ENCODE measurements at places on chromosomes 3 and 15. TPM values are rescaled to one million over a fixed set of nuclear protein-coding genes. Genes with fewer than 3 reads are reported as not detected.

The SERP1 gene
- total RNA-seq: 98.0 TPM

The TSC22D2 gene
- 16.8 TPM for total RNA-seq

The TGM4 gene
- total RNA-seq: 0.06 TPM

The SLC6A20 gene
- 110 TPM for total RNA-seq

The SLC24A5 gene
- 2.3 TPM for total RNA-seq

GRCh38 chr3:184663756-184664155, 48.1 kb downstream of the MAGEF1 start:
- DNase-seq: no peak

DNA sequence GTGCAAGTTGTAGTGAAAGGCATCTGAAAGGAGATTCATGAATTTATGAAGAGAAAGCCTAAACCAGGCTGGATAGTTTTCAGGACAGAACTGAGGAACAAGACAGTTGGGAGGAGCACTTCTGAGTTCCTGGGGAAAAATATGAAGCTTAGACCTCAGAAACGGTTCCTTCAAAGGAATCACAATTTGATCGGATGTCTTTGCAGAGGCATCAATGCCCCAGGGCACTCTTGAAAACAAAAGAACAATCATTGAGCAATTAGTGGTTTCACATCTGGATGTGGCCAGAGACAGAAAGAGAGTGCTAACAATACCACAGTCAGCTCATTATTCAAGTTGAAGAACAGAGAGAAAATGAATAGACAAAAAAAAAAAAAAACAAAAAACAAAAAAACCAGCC, 86.2 kb downstream of the KLF13 start:
- DNase-seq: no peak

DNA sequence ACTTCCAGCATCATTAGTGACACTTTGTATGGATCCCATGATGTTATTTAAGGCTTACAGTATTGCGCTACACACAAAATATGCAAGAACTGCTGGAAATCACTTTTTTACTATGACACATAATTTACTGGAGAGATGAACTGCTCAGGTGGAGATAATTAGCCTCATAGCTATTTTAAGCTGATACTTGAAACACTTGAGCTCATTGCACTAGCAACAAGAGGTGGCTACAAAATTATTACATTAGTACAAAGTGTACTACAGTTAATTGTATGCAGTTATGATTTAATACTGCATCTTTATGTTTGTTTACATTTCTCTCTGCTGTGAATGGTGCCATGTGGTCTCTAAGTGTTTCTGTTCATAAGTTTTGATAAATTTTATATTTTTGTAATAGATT, 6.5 kb upstream of the LZTFL1 start:
- DNase-seq: no peak

GRCh38 chr3:127170814-127171213, 22.1 kb upstream of the PRR23E start:
- DNase-seq: no peak

GRCh38 chr3:194249323-194250097, 101.6 kb downstream of the CPN2 start:
- no peak for DNase-seq

DNA sequence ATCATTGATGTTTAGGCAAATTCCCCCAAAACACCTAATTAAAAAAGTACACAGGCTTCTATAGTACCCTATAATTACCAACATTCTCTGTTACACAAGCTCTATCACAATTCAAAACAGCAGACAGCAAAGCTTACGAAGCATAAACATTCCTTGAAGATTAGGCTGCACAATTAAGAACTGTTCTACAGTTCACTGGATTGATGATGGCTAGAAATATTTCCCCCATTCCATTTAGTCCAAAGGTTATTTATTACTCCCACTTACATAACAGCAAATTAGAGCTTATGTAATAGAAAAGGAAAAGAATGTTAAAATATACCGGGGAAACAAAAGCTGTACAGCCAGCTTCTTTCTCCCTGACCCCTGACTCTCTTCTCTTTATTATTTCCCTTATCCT, 49.3 kb downstream of the UACA start:
- DNase-seq: no peak

GRCh38 chr3:135865085-135865484, 100.4 kb upstream of the PPP2R3A start:
- DNase-seq: no peak

DNA sequence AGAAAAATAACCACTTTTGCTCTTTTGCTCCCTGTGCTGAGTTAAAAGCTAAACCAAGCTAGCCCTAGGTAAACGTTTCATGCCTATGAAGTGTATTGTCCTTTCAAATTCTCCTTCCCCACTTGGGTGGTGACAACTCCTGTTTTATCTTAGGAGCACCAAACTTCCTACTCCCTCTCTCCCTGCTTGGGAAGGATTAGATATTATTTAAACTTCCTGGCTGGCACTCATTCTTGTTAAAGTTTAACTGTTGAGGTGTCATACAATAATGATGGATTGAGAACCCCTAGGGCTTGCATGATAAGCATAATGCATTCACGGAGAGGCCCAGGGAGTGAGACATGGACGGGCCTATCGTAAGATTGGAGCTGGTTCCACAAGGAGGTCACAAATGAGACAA, 29.5 kb downstream of the B4GALT4 start:
- no peak for DNase-seq

GRCh38 chr3:190848870-190849269, 13.6 kb downstream of the GMNC start:
- no peak for DNase-seq

DNA sequence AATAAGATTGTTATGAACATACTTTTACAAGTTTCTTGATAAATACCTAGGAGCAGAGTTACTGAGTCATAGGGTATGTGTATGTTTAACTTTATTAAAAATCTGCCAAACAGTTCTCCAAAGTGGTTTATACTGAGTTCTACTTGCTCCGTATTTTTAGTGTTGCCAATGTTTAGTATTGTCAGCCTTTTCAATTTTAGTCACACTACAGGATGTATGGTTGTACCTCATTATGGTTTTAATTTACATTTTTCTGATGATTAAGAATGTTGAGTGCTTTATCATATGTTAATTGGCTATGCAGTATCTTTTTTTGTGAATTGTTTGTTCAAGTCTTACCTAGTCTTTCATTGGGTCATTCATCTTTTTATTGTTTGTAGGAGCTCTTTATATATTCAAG, 4.3 kb downstream of the TMOD3 start:
- DNase-seq: no peak

DNA sequence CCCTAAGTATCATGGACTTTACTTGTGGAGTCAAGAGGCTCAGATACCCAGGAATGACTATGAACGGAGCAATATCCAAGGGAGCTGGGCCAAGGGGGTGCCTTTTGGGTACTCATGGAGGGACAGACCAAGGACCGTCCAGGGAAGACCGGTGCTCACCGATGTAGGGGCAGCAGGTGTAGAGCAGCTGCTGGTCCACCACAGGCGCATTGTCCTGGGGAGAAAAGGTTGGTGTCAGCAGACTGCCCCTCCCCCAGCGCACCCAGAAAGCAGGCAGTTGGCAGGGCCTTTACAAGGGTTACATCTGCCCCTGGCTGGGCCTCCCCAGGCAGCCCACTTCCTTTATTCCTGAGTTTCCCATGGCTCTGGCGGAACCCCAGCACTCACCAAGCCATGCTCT, 7.5 kb downstream of the CDAN1 start:
- no peak for DNase-seq

- no peak for DNase-seq
Measured at GRCh38 chr3:42822828-42823227, 13.6 kb downstream of the ACKR2 start.

DNA sequence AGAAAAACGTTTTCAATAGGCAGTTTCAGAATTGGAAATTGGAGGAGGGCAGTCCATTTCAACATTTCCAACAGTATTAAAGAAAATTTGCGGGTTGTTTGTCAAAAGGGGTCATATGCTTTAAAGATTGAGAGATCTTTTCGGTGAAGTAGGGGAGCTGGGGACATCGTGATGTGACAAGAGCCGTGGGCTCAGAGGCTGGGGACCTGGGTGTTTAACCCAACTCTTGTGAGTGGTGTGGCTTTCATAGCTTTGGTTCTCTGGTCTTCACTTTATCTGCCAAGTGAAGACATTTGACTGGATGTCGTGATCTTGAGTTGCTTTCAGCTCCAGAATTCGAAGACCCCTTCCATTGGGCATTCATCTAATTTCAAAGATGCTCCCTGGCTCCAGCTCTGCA, 133.2 kb downstream of the PGPEP1L start:
- DNase-seq: no peak

- no peak for DNase-seq
Measured at GRCh38 chr3:56321892-56322291, 146.4 kb downstream of the ERC2 start.

GRCh38 chr15:40449275-40449674, 8.5 kb downstream of the BAHD1 start:
- no peak for DNase-seq

DNA sequence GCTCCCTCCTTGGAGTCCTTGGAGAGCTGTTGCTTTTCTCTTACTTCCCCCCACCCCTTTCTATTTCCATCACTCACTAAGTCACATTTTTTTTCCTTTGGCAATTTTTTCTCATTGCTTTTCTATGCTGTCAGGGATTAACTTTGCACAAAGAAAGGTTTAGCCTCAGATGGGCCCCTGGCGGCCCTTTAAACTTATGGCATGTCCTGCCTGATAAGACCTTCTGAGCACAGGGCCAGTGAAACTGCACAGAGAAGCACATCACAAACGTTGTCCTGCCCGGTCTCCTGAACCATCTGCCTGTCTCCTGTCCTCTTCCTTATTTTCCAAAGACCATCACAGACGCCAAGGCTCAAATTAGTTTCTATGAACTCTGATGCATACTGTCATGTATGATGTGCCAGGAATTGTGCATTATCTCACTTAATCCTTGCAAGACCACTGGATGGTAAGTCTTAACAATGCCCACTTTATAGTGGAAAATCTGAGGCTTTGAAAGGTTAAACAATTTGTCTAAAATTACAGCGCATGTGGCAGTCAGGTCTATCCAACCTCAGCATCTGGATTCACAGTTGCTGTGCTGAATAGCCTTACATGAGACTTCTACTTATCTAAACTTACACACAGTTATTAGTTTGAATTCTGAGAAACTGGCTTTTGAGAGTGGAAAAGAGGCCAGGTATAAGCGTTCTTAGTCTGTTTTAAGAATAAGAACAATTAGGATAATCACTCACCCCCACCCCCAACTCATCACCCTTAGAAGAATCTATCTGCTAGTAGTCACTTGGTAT, 648.1 kb downstream of the NTRK3 start:
- DNase-seq: no peak

- DNase-seq: no peak
Measured at GRCh38 chr3:129654131-129654530, 47.7 kb upstream of the PLXND1 start.

GRCh38 chr3:189978753-189979152, 141.9 kb downstream of the P3H2 start:
- no peak for DNase-seq

GRCh38 chr3:151798466-151798865, 15.4 kb upstream of the AADAC start:
- no peak for DNase-seq

DNA sequence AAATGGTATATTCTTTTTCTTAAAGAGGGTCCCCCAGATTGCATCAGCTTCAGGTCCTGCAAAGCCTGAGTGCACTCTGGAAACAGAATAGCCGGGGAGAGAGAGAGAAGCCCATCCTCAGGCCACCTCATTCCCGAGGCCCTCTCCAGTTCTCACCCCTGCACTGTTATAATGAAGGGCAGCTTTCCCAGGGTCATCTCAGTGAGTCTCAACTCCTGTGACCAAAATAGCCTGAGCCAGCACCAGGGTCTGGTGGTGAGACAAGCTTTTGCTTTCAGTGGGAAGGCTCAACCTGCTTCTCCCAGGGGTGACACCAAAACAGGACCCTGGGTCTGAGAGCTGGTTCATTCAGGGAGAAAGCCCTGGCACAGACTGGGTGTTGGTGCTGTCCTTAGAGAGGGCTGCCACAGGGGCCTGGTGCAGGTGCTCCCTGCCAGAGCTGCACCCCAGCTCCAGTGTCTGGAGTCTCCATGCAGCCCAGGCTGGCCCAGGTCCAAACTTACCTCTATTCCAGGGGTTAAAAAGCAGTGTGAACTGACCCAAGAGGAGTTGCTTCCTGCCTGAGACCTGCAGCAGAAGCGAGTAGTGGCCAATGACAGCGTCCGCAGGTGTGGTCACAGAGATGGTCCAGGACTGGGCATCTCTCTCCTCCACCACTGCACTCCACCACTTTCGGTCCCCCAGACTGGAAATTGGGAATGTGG, 6.1 kb downstream of the EPB42 start:
- DNase-seq: no peak

- no peak for DNase-seq
Measured at GRCh38 chr3:129184396-129184657, 631 bp upstream of the CNBP start.

DNA sequence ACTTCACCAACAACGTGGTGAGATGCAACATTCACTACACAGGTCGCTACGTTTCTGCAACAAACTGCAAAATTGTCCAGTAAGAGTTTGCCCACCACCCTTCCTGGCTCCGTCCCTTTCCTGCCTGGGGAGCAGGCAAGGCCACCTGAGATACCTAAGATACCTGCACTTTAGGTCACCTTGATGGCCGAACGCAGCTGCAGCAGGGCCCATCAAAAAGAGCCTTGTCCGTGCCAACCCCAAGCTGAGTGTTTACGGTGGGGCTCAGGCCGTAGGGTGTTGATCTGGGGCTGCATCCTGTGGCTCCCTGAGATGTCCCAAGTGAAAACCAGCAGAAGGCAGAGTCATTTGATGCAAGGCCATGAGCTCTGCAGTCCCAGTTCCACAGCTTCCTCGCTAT, 23.2 kb downstream of the LOXL1 start:
- DNase-seq: no peak

All from spinal cord (tissue), 10 donors.